ENCODE measurements at places on chromosomes 16 and 17.

DNA sequence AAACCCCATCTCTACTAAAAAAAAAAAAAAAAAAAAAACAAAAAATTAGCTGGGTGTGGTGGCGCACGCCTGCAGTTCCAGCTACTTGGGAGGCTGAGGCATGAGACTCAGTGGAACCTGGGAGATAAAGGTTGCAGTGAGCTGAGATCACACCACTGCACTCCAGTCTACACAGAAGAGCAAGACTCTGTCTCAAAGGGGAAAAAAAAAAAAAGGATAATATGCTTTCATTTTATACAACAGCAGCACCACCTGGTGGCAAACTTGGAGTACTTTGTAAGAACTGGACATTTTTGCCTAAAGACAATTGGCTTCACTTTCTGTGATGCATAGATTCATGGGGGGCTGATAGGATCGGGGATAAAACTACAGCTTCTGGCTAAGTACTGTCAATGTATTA, 8.5 kb downstream of the CHTF8 start:
- DNase-seq: peak; percentile 84

- DNase-seq: no peak
These were observed 84.5 kb upstream of the HSBP1 start for GRCh38 chr16:83723244-83723643.

DNA sequence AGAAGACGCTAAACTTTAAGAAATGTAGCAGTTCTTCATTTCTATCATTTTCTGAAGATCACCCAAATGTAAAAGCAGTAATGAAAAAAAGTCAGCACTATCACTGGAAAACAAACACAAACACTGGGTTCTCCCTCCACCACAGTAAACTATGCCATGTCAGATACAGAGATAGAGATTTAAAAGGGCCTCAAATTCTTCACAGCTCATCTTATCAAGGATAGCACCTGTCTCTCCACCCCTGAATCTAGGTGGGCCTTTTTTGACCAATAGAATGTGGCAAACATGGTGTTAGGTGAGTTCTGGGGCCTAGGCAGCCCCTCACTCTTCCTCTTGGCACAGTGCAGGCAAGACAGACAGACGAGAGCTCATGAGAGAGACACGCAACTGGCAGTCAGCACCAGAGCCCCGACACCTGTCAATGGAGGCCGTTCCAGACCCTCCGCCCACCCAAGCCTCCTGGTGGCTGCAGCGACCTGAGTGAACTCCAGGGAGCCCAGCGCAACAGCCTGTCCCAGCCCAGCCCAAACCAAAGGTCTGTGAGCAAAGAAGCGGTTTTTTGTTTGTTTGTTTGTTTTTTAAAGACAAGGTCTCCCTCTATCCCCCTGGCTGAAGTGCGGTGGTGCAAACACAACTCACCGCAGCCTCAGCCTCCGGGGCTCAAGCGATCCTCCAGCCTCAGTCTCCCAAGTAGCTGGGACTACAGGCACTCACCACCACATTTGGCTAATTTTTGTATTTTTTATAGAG, 79.8 kb downstream of the TBC1D16 start:
- DNase-seq: no peak

DNA sequence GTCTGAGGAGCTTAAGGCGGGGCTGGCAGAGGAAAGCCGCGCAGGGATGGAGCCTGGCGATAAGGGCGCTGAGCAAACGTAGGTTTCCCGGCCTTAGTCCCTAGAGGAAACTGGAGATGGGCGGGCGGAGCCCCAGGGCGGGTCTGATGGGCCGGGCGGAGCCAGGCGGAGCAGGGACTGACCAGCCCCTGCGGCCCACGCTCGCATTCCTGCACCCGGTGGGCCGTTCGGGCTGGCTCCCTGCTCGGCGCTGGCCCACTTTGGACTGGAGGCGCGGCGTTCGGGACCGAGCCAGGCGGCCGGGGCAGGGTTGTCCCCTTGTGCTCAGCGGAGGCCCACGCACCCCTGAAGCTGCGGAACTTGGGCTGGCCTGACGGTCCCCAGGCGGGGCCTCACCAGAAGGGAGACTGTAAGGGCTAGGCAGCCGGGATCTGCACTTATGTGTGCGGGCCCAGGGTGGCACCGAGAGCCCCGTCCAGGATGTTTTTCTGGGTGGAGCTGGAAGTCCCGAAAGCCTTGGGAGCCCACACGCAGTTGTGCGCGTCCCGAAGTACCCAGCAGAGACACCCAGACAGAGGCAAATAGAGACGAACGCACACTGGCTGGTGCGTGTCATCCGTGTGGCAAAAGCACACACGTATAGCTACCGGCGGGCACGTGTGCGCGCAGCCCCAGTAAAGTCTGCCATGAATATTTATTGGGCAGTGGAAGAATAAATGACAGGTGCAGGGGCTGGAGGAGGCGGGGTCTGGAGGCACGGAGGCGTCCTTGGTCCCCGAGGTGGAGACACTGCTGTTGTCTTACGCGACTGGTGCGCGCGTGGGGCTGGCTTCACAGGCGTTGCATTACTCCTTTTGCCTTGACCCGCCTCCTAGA, 1.4 kb downstream of the PYDC1 start:
- DNase-seq: peak; percentile 45

- DNase-seq: no peak
These were observed 41.3 kb downstream of the IRF8 start for GRCh38 chr16:85940214-85940613.

DNA sequence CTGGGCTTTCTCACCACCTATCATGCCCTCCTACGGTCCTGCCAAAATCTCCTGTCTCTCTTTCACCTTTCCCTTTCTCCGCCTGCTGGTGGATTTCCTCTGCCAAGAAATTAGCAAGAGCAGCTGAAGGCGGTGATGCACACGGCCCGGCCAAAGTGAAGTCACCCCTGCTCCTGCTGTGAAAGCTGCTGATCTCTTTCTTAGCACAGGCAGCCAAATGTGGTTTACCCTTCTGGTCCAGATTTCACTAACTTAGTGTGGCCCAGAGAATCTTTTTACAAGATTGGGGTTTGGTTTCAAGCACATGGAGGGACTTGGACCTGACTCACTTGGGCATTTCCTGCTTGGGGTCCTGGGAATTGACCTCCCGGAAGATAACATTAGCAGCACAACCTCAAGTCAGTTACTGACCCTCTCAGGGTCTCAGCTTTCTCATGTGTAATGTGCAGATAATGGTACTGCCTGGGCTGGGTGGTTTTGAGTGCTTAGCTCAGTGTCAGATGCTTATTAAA, 155.7 kb downstream of the SOCS1 start:
- no peak for DNase-seq

GRCh38 chr16:84749815-84750214, 50.0 kb downstream of the USP10 start:
- no peak for DNase-seq

DNA sequence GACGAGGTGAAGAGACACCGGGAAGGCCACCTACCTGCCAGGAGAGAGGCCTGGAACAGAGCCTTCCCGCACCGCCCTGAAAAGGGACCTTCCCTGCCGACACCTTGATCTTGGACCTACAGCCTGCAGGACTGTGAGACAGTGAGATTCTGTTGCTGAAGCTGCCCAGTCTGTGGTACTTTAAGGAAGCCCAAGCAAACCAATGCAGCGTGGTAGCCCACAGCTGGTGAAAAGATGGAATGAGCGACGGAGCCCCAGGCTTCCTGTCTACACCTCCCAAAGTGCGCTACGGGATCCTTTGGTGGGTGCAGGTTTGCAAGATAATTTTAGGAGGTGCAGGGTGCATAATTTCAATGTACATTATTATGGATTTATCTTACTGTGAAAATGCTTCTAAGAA, 33.9 kb downstream of the TNFRSF13B start:
- DNase-seq: no peak

DNA sequence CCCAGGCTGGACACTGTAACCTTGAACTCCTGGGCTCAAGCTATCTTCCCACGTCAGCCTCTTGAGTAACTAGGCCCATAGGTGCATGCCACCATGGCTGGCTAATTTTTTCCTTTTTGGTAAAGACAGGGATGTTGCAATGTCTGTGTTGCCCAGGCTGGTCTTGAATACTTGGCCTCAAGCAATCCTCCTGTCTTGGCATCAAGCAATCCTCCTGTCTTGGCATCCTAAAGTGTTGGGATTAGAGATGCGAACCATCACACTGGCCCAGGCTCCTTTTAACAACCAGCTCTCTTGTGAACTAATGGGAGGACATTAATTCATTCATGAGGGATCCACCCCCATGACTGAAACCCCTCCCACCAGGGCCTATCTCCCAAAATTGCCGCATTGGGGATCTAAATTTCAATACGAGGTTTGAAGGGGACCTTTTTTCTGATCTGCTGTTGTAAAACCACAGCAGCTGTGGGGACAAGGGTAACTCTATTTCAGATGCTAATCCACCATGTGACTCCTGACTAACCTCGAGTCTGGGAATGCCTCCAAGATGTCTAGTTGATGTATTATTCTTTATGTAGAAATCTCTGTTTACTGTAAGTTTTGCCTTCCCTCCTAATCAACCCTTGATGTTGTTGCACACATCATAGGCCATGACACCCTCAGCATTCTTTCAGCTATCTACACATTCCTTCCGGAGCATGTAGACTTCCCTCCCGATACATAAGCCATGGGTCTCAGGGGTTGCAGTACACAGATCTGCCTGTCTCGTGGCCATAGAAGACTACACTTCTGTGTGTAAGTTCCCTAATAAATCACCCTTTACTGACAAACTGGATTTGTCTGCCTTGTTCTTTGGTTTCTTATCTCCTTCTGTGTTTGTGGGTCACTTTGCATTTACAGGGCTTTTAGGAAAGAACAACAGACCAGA, 37.6 kb downstream of the RNF112 start:
- DNase-seq: no peak

DNA sequence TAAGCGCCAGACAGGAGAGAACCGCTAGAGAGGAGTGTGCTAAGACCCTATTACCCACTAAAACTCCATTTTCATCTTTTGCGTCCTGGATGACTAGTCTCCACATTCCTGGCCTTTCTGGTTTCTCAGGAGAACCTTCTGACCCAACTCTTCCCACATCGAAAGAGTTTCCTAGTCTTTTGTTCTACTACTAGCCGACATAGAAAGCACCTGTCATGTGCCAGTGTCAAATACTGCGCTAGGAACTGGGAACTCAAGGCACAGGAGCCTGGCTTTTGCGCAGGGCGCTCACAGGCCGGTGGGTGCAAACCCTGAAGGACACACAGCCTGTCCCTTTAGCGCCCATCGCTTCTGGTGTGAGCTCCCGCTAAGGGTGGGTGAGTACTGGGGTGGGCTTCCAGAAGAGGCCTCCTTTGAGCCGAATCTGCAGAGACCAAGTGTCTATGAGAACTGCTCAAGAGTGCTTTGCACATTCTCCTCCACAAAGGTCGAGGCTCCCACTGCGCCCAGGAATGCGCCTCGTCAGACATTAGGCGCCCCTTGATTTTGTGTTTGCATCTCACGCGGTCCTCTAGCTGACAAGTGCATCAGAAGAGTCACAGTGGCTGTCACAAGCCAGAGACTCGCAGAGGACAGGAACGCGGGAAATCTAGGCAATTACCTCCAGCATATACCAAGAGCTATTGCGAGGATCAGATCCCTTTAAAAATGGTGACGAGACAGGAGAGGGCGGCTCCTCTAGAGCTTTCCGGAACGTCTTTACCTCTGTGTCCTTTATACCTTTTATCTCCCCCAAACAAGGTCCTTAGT, 2.0 kb upstream of the PSMB3 start:
- no peak for DNase-seq

DNA sequence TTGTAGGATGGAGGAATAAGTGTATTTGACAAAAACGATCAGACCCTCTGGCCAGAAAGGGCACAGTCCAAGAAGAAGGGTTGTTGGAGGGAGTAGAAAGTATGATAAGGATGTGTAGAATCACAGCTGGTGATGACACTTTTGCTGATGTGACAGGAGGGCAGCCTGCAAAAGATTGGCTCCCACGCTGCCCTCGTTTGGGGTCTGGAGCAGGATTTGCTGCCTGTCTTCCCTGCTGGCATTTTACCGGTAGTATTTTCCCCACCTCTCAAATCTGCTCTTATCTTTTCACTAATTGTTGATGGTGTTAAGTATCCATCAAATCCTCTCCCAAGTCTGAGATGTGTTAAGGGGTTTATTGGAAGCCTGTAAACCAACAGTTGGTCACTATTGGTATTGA, 208.8 kb downstream of the CCDC182 start:
- no peak for DNase-seq

DNA sequence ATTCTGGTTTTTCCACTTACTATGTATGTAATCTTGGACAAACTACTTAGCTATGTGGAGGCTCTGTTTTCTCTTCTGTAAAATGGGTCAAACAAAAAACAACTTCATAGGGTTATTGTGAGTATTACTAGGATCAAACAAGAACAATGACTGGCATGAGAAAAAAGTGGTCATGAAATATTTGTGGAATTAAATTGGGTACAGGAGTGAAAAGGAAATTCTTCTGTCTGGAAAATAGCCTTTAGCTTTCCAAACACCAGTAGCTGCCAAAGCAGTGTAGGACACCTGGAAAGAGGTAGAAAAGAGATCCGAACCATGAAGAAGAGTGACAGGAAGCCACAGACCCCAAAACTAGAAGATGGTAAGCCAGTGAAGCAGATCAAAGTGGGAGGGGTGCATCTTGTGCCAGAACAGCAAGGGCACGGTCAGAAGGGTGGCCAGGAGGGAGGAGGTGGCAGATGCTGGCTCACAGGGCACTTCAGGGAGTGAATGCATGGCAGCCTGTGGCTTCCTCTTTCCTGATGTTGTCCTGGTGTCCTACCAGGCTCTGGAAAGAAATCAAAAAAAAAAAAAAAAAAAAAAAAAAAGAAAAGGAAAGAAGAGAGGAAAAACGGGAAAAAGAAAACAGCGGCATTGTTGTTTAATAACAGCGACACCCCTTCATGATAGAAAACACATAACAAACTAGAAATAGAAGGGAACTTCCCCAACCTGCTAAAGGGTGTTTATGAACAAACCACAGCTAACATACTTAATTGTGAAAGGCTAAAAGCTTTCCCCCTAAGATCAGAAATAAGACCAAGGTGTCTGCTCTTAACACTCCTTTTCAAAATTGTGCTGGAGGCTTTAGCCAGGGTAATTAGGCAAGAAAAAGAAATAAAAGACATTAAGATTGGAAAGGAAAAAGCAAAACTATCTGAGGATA, 67.9 kb downstream of the PCTP start:
- no peak for DNase-seq

Data from CD8-positive, alpha-beta T cell (primary cell).